Stimulated activated CD4-positive, alpha-beta T cell treated with anti-CD3 and anti-CD28 coated beads, TNF-alpha, amount 100 ng/mL, for 1 hour (primary cell): ENCODE measurements at places on chromosomes 16 and 17.

GRCh38 chr16:73713778-73714495 lies 582.7 kb upstream of the PSMD7 start:
- DNase-seq, result no peak

DNA sequence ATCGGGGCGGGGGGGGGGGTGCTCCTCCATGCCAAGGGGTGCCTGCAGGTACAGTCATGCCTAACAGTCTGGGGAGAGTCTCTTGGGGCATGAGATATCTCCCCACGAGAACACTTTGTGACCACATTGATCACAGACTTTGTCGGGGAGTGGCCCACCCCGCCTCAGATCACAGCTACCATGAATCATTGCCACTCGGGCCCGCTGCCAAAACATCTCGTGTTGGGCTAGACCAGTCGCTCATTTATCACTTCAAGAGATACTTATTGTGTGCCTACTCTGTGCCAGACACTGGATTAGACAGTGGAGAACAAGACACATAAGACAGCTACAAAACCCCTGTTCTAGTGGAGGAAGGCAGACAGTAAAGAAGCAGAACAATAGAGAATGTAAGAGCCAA lies 72.6 kb downstream of the CLEC16A start:
- DNase-seq, result no peak

DNA sequence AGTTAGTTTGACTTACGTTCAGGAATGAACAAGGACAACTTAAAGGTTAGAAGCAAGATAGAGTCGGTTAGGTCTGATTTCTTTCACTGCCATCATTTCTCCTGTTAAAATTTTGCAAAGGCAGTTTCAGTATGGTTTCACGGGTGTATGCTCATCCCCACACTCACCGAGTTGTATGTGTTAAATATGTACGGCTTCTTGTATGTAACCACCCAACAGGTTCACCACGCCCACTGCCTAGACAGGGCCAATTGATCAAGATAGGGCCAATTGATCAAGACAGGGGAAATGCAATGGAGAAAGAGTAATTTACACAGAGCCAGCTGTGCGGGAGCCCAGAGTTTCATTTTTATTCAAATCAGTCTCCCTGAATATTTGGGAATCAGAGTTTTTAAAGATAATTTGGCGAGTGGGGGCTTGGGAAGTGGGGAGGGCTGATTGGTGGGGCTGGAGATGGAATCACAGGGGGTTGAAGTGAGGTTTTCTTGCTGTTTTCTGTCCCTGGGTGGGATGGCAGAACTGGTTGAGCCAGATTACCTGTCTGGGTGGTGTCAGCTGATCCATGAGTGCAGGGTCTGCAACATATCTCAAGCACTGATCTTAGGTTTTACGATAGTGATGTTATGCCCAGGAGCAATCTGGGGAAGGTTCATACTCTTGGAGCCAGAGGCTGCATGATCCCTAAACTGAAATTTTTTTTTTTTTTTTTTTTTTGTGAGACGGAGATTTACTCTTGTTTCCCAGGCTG lies 62.4 kb upstream of the PLCG2 start:
- DNase-seq, result no peak

GRCh38 chr17:61230972-61231820 lies 168.4 kb upstream of the TBX2 start:
- DNase-seq, result no peak

DNA sequence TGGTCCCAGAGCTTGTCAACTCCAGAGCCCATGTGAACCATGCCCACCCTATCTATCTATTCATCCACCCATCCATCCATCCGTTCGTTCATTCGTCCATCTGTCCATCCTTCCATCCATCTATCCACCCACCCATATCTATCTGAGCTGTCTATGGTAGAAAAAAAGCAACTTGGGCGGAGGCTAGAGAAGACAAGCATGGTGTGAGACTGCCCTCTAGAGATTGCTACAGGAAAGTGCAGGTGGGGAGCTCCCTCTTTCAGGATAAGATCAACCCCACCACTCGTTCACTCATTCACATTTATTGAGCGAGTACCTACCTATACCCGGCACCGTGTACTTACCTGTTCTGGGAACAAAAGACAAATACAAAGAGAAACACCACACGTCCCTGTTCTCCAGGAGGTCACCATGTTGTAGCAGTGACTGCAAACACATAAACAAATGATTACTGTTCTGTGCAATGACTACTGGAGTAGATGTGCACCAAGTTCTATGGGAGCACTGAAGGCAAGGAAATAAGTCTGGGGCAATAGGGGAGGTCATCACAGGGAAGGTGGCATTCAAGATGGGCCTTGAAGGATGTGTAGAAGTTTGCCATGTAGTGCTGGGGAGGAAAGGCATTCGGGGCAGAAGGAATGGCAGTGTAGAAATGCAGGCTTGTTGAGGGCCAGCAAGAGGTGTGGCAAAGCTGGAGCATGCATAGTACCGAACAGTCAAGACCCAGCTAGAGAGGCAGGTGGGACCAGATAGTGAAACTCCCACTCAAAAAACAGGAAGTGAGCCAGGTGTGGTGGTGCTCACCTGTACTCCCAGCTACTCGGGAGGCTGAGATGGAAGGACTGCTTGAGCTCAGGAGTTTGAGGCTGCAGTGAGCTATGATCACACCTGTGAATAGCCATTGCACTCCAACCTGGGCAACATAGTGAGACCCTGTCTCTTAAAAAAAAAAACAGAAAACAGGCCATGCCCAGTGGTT lies 13.4 kb upstream of the ATP5MC1 start:
- DNase-seq, result peak; percentile 7

GRCh38 chr16:53156516-53156915 lies 101.7 kb downstream of the CHD9 start:
- DNase-seq, result no peak

- DNase-seq, result no peak
These were observed 53.2 kb downstream of the NDEL1 start for GRCh38 chr17:8488901-8489300.

- no peak for DNase-seq
These were observed 187.6 kb downstream of the RGS9 start for GRCh38 chr17:65324611-65325342.

DNA sequence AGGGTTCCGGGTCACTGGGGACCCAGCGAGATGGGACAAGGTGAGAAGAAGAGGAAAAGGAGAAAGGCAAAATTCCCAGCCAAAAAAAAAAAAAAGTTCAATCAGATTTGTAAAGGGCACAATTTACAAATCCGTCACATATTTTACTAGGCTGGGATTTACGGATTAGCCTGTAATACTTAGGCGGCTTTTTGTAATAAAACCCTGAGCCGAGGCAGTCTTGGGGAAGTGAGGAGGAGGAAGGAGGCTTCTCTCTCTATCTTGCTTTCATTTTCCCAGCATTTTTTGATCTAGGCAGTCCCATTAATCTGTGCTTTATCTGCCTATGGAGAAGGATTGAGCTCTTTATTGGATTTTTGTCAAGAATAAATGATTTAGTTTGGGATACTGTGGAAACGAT lies 130.6 kb upstream of the SDK2 start:
- no peak for DNase-seq

DNA sequence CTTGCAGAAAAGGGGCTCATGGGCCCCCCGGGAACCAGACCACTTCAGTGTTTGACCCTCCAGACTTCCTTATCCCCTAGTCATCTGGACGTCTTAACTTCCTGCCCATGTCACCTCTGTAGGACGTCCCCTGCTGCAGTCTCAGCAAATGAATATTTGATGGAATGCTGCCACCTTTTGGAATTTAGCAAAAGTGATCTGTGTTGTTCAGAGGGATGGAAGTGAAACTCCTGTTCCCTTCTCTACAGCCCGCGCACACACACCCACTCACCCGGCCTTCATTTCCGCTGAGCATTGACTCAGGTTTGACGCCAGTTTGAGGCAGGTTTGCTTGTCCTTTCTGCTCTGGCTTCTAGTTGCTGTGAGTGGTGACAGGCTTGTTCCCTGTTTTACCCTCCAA lies 507.2 kb upstream of the EEF2KMT start:
- no peak for DNase-seq

GRCh38 chr17:41942626-41943373 lies 12.4 kb downstream of the ODAD4 start:
- no peak for DNase-seq

DNA sequence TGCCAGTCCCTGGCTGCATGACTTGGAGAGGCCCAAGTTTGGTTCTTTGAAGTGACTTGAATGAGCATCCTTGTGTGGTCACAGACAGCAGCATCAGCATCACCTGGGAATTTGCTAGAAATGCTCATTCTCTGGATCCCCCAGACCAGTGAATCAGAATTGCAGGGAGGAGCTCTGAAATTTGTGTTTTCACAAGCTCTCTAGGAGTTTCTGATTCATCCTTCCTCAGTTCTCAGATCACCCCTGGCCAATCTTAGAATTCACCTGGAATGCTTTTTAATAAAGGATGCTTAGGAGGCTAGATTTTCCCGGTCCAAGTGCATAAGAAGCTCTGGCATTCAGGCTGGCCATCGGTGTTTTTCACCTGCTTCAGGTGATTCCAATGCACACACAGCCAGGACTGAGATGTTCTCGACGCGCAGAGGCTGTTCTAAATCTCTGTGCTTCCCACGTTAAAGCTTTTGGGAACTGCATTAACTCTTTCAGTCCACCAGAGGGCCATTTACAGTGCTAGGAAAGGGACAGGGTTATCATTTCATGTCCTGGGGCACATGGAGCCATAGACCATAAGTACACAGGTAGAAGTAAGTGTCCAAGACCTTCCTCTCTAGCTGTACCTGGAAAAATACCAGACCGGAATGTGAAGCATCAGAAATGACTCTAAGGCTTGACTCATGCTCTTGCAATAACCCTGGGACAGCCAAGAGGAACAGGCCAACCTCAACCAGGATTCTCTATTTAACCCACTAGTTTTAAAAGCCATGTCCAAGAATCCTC lies 85.7 kb upstream of the XYLT1 start:
- no peak for DNase-seq

DNA sequence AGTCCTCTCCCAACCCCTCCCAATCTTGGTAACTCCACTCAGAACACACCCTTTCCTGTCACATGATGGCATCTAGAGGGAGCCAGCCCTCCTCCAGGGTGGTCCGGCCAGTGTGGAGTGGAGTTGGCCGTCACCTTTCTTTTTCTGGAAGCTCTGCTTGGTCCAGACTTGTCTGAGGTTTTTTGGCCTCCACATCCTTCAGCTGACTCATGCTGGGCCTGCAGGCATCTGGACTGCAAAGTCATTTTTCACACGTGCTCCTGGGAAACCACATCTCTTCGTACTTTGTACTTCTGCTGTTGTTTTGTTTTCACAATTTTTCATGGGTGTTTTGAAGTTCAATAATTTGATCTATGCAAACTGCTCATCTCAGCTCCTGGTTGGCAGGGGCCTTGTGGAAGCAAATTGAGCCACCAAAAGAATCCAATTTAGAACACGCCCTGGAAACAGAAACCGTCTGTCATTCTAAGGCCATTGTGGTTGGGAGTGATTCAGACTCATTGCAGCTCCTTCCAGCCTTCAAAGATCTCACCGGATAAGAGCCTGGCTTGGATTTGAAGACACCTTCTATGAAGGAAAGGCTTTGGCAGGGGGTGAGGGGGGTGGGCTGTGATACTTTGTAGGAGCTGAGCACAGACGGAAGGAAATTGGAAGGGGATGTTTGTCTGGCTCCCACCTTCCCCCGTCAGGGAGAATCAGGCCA lies 42.4 kb upstream of the NF1 start:
- DNase-seq, result no peak

DNA sequence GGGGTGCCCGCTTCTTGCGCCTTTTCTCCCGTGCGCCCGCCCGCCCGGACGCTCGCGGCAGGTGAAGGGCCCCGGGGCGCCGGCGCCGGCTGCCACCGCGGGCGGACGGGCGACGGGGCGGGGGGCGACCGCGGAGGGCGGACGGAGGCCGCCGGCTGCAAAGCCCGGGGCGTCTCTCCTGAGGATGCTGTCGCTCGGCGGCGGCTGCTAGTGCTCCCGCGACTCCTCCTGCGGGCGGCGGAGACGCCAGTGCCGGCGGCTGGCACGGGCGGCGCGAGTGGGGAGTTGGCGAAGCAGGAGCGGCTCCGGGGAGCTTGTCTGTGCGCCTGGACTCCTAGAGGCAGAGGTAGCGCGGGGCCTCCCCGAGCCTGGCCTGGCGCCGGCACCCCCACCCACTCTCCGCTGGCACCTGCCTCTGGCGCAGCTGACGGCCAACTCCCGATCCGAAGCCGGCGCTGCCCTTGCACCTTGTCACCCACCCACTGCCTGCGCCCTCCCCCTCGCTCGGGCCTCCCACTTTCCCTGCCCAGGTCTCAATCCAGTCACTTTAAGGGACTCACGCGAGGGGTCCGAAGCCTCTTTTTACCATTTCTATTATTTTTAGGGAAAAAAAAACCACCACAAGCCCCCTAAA lies at the start of gene FAM20A:
Gene FAM20A (minus strand): TSS at position 437 of the 634 bp plus-strand sequence. CDS start 701 bp downstream, outside the sequence.
- DNase-seq, result no peak

DNA sequence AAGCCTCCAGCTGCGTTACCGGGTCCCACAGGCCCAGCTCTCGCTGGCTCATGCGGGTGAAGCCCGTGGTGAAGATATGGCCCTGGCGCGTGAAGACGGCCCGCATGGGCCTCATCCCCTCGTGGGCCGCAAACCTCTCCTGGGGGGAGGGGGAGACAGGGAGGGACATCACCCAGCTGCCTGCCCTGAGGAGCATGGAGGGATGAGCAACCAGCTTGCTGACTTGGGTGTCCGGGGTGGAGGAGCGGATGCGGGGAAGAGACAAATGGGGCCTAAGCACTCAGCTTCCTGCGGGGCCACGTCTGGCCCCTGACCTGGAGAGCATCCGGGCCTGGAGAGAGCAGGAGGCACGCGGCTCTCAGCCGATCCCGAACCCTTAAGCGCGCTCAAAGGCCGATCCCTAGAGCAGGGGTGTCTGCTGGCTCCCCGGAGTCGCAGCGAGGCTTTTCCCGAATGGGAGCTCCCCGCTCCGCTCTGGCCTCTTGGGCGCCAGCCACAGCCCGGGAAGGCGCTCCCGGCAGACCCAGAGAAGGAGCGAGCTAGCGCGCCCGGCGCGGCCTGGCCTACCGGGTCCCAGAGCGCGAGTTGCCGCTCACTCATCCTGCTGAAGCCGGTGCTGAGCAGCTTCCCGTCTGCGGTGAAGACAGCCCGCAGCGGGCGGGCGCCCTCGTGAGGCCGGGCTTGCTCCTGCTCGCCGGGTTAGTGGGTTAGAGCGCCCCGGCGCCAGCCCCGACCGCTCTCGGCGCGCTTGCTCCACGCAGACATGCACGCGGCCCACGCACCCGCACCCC lies 5.0 kb downstream of the CORO6 start:
- DNase-seq, result peak; percentile 76

DNA sequence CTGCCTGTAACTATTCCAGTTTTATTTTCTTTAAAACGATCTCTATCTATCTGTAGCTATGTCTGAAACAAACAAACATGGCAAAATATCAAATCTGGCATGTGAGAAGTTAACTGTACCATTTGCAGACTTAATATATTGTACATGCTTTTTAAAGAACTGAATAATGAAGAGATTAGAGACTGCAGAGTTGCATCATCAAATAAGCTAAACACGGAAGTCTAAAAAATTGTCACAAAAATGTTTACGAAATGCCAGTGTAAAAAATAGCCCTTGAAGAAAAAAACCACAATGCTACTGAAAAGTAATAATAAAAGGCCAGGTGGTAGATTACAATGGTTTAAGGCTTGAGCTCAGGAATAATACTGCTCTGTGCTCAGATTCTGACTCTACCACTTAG lies 43.1 kb downstream of the HS3ST3A1 start:
- no peak for DNase-seq
